ENCODE measurements at places on chromosomes 16 and 17.

DNA sequence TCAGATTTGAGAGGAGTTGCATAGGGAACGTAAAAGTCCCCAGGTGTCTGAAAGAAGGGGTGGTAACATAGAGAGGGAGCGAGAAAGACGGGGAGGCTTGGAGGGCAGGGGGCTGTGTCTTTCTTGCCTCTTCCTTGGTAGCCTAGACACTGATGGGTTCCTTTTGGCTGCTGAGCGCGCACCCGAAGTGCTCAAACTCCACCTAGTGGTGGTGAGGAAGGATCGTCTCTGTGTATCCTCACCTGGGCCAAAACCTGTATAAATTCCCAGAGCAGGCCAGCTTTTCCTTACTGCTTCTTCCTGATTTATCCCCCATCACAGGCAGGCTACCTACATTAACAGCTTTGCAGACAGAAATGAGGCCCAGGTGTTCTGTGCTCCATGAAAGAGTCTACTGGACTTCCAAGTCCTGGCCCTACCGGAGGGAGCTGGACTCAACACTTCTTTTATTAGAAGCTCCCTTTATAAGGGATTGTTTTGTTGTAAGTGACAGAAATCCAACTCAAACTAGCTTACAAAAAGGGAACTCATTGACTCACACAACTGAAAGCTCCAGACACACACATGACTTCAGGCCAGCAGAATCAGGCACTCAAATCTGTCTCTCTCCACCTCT is 5.5 kb upstream of the SLC25A35 start:
- DNase-seq: peak; percentile 53

DNA sequence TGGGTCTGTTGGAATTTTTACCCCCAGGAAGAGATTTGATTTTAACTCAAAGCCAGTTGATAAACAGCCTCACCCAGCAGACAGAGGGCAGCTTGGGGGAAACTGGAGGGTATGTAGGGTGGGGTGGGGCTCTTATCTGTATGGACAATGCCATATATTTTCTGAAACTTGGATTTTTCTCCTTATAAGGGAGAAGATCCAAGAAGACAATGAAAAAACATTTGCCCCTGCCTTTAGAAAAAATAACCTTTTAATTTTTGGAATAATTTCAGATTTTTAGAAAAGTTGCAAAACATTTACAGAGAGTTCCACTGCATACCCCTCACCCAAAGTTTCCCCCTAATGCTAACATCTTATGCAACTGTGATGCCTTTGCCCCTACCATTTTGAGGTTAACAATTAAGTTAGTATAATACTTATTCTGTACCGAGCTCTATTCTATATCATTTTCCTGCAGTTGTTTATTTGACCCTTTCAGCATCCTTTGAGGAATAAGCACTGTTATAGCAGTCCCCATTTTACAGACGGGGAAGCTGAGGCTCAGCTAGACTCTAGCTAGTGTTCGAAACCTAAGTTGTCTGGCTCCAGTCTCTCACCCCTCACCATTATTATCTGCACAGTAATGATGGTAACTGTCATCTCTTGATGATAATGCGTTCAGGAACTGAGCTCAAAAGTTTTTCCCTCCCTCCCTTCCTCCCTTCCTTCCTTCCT is 66.4 kb downstream of the PRKCB start:
- DNase-seq: no peak

- DNase-seq: peak; percentile 23
These were observed 40.5 kb upstream of the KLHDC4 start for GRCh38 chr16:87806261-87806640.

DNA sequence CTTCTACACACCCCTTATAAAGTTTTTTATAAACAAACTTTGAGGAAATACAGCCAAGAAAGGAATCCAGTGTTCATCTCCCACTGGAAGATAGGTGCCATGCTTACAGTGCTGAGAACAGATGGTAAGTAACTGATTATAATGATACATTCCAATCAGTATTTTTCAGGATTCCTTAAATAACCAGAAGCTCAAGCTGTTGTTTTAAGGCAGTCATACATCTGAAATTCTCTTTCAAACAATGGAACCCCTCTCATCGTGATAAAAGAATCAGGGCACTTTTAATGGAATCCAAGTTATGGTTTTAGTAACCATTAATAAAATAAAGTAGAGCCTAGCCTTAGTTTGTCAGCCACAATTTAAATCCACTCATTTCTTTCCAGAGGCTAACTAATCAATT is 56.1 kb upstream of the STAC2 start:
- DNase-seq: no peak

GRCh38 chr17:75110234-75110937 is 617 bp downstream of the ARMC7 start:
- DNase-seq: no peak

All from activated CD8-positive, alpha-beta memory T cell treated with anti-CD3 and anti-CD28 coated beads, Interleukin-2, amount 50 U/mL, for 4 hours (primary cell).